SJCRH30 (cell line): ENCODE measurements at places on chromosomes 1 and 21.

DNA sequence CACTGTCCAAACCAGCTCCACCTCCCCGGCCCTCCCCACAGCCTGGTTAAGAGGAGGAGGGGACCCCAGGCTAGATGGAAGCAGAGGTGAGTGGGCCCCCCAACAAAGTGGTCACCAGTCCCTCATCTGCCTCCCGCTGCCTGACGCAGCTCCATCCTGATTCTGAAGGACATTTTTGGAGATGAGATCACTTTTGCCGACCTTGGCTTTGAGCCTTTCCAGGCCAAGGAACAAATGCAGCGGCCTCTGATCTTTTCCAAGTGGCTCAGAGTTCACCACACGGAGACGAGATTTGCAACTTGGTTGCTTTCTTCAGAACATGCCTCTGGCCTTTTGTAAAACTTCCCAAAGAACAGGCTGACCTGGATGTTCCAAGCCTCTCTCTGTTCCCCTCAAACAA lies 223.1 kb downstream of the NPHP4 start:
- no peak for DNase-seq

DNA sequence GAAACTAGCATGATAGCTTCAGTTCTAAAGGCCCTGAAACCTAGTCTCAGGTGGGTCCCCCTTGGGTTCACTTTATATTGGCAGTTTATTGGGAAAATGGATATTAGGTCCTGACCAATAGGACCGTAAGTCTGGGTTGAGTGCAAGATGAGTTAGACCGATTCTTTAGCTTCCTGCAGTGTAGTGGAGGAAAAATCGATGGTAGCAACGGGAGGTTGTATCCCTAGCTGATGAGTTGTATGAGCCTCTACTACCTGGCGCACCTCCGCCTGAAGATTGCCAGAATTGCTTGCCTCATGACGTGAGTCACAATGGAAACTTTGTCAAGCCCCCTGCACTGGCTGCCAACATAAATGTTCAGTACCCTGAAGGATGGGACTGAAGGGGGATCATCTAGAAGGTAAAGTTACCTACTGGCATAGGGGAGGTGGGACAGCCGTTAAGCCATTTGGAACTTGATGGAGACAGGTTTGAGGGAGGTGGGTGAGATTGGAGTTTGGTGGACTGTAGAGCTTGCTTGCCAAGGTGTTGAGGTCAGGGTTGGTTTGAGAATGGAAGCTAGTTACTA lies 3.9 kb downstream of the RCC1 start:
- DNase-seq: peak; percentile 55

DNA sequence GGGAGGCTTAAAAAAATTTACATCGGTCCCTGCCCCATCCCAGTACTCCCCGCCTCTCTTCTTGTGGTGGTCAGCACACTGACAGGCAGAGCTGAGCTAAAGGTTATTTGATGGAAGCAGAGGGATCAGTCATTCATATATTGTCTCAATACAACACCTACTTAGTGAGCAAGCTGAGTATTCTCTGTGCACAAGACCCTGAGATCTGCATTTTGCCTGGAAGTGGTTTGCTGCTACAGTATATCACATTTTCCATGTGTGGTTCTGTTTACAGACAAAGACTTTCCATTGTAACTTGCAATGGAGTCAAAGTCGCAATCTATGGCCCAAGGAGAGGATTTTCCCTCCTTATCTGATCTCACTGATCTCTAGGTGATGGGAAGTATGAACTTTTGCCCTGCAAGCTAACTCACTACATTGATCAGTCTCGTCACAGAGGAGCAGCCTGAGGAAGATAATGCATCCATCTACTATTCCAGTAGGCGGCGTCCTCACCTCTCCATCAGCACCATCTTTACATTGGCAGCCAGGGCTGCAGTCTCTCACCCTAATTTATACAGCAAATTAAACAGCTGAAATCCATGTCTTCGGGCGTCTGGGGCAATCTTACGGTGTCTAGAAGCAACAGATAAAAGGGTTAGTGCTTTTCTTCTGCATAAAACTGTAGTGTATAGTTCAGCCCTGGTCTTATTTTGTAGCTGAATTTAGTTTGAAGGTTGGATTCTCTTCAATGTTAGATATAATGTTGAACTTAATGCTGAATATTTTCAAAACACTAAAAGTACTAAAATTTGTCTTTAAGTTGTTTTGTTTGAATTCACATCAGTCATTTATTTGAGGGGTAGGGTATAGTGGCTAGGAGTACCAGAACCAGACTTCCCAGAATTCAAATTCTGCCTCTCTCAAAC lies 3.2 kb upstream of the TRAF5 start:
- DNase-seq: peak; percentile 68

- DNase-seq: no peak
These were observed 58.2 kb upstream of the TPTE start for GRCh38 chr21:10463156-10463555.

GRCh38 chr1:243270097-243270864 lies 14.4 kb downstream of the SDCCAG8 start:
- no peak for DNase-seq

DNA sequence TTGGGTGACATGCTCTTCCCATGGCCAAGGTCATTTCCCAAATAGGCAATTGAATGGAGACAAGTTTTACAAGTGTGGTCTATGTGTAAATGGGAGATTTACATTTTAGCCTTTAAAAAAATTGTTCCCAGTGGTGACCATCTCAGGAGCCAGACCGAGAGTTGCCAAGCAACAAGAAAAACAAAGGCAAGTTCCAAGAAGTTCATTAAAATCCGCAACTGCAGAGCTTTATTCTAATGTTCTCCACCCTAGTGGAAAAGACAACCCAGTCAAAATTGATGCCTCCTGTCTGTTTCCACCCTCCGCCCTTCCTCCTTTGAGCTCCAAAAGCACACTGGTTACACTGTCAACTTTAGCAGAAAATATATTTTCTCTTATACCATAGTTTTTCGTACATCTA lies 33.2 kb upstream of the CD55 start:
- DNase-seq: no peak

GRCh38 chr1:61247881-61248752 lies 165.8 kb downstream of the NFIA start:
- no peak for DNase-seq
